ENCODE measurements at places on chromosomes 16 and 17.

DNA sequence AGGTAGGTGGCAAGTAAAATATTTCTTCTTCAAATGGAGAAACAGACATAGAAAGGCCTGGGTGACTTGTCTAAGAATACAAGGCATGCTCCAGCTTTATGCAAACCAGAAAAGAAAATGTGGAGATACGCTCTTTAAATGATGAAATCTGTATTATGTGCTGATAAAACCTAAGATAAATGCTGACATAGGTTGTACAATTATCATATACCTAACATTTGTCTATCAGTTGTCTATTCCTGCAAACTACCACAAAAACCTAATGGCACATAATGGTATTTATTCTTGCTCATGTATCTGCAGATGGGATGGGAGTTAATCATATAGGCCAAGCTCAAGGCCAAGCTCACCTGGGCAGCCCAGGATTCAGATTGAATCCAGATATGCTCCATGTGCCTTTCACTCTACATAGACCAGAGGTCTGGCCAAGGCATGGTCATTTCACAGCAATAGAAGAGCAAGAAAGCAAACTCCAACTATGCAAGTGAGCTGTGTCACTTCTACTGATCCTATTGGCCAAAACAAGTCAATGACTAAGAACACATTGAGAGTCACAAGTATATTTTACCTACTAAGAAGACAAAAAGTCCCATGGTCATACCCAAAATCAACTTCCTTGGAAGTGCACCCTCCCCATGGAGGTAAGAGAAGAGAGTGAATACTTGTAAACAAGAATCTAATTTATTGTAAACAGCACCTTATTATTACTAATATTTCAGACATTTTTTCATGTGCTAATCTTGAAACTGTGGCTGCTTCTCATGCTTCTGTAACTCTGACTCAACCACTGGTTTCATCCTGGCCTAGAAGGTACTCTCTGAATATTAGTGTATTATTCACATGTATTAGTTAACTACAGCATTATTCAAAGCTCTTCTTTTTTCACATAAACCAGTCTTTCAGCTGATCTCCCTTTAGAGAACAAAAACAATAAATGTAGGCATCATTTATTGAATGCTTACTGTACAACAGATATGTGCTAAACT lies 270.7 kb upstream of the SOX9 start:
- no peak for DNase-seq

DNA sequence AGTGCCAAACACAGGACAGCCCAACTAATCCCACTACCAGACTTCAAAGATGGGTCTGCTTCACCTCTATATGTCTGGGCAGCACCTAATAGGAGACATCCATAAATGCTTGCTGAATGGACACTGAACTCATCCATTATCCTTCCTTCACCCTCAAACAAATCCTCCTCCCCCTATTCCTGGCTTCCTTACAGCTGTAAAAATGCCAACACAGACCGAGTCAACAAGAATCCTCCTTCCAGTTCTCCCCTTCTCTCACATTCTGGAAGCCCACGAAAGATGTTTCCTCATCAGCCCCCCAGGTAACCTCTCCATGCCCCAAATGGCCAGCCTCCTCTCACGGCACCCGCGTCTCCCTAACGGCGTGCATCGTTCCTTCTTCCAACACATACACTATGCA lies 12.3 kb downstream of the PELP1 start:
- no peak for DNase-seq

DNA sequence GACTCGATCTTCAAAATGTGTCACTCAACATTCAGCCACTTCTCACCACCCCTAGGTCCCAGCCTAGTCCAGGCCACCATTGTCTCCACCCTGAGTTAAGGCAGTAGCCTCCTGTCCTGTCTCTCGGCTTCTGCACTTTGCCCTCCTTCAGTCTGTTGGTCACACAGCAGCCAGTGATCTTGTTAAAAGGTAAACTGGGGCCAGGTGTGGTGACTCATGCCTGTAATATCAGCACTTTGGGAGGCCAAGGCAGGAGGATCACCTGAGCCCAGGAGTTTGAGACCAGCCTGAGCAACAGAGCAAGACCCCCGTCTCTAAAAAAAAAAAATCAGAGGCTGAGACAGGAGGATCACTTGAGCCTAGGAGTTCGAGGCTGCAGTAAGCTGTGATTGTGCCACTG lies 25.8 kb downstream of the WWP2 start:
- DNase-seq: no peak

- no peak for DNase-seq
Measured at GRCh38 chr17:66032082-66032712, 159.7 kb downstream of the CEP112 start.

DNA sequence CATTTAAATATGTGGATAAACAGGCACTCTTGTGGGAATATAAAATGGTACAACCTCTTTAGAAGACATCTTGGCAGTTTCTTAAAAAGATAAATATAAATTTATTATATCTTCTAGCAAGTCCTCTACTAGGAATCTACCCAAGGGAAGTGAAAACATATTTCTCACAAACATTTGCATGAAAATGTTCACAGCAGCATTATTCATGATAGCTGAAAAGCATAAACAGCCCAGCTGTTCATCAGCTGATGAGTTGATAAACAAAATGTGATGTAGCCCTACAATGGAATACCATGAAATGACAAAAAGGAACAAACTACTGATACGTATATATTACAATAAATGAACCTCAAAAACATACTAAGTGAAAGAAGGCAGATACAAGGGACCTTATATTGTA lies 12.0 kb downstream of the DGKE start:
- no peak for DNase-seq

DNA sequence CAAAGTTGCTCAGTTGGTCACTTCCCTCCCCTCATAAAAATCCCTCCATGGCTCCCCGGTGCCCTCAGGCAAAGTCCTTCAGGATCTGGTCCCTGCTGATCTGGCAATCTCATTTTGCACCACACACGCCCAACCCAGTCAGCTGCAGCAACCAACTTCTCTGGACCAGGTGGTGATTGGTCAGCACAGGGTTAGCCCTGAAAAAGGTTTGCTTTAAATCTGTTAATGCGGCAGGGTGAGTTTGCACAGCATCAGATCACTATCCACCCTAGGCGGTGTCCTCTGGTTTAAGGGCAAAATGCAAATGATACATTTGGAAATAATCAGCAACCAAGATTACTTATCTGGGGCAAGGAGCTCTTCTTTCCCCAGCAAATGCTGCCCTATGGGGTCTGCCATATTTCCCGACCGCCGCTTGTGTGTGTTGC lies 42.9 kb upstream of the TNRC6C start:
- DNase-seq: no peak

DNA sequence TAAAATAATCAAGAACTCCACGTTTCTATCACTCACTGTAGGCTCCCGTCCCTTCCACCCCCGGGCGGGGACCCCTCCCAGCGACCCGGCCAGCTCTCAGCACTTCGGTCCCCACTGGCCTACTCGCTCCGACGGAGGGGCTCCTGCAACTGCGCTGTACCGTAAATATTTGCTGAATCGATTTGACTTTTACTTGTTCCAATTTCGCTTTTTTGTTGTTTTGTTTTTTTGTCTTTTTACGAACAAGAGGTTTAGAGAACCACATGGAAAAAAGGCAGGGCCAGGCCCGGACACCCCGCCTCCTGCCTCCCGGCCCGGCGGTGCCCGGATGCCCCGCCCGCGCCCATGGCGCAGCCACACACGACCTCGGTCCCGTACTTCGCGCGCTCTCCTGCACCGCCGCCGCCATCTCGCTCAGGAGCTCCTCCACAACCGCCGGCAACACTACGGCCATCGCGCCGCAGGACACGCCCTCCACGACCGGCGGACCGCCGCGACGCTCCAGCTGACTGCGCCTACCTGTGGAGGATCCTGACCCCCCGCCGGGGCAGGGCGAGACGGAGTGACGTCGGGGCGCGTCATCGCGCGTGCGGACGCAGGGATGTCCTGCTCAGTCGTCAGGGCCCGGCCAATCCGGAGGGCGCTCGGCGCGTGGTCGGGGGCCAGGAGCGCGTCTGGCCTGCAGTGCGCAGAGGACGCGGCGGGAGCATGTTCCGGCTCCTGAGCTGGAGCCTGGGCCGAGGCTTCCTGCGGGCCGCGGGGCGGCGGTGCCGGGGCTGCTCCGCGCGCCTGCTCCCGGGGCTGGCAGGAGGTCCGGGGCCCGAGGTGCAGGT lies at the start of the genes TTC19 and ZSWIM7:
Gene TTC19, plus strand, starts transcription at position 684 of the 833 bp plus-strand sequence. Its CDS starts 25 bp downstream, at position 709.
Gene ZSWIM7, minus strand, starts transcription at position 564 of the 833 bp plus-strand sequence. Its CDS starts 110 bp downstream, at position 454.
- DNase-seq: peak; percentile 90

- DNase-seq: peak; percentile 25
Measured at GRCh38 chr16:57372372-57373116, at the start of gene CX3CL1. CX3CL1 (plus strand) TSS chr16:57372490; CDS start chr16:57372569, 79 bp downstream.

DNA sequence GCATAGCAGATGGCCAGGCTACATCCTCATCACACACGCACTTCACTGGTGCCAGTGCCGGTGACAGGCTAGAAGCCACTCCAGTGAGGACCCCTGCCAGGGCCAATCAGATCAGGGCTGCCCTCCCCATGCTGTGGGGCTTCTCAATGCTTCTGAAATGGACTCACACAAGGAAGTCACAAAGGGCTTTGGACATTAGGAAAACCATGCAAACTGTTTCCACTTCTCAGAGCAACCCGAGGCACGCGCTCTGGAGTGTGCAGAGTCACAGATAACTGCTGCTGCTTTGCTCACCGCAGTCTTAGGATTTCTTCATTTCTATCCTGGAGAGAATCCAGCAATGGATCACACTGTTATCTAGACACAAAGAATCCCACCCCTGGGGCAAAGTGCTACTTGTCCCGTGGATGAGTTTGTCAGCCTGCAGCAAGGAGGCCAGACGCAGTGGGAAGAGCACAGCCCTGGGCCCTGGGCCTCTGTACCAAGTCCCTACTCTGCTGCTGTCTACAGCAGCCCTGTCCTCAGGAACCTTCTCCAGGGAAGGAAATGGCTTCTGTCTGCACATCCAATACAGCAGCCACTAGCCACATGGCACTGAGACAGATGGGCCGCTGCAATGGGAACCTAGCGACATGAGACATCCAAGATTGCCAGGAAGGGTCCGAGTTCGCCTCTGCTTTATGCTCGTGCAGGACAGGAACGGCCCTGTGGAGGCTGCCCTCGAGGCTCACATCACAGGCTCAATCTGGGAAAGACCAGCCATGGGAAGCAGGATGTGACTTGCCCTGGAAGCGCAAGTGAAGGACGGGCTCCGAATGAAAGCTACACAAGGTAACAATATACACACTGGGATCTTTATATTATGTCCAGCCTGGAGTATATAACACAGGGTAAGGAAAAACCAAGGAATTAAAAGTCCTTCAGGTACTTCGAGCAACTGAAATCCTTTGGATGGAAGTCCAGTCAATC lies 169.3 kb downstream of the ZFHX3 start:
- peak; percentile 49 for DNase-seq

- peak; percentile 21 for DNase-seq
Measured at GRCh38 chr16:457732-458400, 32.4 kb downstream of the RAB11FIP3 start.

GRCh38 chr17:19935169-19935568 lies 42.5 kb downstream of the AKAP10 start:
- DNase-seq: no peak

DNA sequence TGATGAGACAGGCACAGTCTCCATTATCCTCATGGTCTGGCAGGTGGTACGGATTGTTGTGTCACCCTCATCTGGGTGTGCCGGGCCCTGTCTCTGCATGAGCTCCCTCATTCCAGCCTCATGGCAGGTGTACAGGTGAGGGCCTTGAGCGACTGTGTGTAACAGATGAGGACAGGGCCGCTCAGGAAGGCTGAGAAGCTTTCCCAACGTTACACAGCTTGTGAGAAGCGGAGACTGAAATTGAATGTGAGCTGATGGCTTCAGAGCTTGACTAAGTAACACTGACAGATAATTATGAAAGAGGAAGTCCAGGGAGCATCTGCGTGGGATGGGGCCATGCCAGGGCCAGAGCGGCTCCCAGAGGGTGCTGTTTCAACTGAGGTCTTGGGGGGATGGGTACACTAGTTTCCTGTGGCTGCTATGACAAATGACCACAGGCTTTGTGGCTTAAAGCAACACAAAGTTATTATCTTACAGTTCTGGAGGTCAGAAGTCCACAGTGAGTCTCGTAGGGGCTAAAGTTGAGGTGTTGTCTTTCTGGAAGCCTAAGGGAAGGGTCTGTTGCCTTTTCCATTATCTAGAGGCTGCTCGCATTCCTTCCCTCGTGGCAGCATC lies 36.7 kb downstream of the CMIP start:
- DNase-seq: peak; percentile 50

- peak; percentile 36 for DNase-seq
Measured at GRCh38 chr17:27226611-27227230, 67.2 kb upstream of the WSB1 start.

GRCh38 chr17:59848778-59849177 lies 44.0 kb downstream of the TUBD1 start:
- peak; percentile 94 for DNase-seq

DNA sequence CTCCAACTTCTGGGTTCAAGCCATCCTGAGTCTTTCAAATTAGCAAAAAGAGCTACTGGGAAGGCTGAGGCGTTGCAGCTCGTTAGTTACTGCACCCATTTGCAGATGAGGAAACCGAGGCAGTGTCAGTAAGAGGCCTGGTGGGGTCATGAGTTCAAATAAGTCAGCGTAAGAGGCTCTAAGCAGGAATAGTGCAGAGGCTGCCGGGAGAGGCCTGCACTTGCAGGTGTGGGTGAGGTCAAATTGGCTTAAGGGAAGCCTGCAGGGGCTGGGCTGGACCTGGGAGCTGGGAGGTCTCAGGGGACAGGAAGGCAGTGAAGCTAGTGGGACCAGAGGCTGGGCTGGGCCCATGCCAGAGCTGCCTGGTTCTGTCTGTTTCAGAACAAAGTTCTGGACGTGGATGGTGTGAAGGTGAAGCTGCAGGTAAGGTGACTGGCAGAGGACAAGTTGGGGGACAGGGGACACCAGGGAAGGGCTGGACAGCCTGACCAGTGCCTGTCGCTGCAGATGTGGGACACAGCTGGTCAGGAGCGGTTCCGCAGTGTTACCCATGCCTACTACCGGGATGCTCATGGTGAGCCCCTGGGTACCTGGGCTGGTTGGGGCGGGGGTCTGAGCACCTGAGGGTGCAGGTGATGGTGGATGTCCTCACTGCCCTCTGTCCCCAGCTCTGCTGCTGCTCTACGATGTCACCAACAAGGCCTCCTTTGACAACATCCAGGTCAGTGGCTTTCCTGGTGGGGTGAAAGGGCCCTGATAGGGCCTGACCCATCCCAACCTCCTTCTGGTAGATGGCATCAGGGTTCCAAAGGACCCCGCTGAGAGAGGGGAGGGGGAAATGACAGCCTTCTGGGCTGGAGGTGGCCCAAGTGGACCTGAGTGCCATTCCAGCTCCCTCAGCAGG lies 3.0 kb downstream of the RAB26 start:
- DNase-seq: no peak

GRCh38 chr16:49857423-49858181 lies 1.7 kb upstream of the ZNF423 start:
- DNase-seq: peak; percentile 33

DNA sequence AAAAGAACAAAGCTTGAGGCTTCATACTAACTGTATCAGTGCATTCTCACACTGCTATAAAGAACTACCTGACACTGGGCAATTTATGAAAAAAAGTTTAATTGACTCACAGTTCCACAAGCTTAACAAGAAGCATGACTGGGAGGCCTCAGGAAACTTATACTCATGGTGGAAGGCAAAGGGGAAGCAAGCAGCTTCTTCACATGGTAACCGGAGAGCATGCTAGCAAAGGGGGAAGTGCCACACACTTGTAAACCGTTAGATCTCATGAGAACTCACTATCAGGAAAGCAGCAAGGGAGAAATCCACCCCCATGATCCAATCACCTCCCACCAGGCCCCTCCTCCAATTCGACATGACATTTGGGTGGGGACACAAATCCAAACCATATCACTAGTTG lies 25.3 kb downstream of the CTRB2 start:
- no peak for DNase-seq

- no peak for DNase-seq
Measured at GRCh38 chr17:28977659-28978355, 26.5 kb upstream of the PHF12 start.

- DNase-seq: no peak
Measured at GRCh38 chr17:2238432-2239169, 65.0 kb downstream of the SMG6 start.

GRCh38 chr17:75899767-75900468 lies 3.2 kb upstream of the TRIM65 start:
- DNase-seq: no peak
